ENCODE measurements at places on chromosomes 2 and 18.
A peak's percentile ranks its signal among the peaks of the same experiment; 100 is the strongest.

GRCh38 chr18:23330423-23330822 lies 122.7 kb upstream of the RIOK3 start:
- DNase-seq: no peak

- DNase-seq: no peak
Measured at GRCh38 chr2:57204364-57204763, 842.2 kb upstream of the VRK2 start.

DNA sequence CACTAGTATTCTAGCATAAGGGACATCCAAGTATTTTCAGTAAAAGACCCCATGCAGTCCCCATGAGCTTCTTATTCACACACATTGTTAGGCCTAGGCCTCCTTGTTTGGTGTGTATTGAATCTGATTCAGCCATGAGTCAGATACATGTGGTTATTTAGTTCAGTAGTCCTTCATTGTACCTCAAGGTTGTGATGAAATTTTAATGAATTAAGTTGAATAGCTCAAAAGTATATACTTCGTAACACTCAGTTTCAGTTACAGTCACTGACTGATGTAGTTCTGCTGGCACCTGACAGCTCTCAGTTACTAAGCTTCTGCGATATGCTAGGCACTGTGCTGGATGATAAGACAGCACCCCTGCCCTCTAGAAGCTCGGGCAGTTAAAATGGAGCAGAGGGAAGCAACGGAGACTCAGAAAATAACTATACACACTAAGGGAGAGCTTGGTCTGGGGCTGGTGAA lies 86.4 kb downstream of the XRCC5 start:
- no peak for DNase-seq

DNA sequence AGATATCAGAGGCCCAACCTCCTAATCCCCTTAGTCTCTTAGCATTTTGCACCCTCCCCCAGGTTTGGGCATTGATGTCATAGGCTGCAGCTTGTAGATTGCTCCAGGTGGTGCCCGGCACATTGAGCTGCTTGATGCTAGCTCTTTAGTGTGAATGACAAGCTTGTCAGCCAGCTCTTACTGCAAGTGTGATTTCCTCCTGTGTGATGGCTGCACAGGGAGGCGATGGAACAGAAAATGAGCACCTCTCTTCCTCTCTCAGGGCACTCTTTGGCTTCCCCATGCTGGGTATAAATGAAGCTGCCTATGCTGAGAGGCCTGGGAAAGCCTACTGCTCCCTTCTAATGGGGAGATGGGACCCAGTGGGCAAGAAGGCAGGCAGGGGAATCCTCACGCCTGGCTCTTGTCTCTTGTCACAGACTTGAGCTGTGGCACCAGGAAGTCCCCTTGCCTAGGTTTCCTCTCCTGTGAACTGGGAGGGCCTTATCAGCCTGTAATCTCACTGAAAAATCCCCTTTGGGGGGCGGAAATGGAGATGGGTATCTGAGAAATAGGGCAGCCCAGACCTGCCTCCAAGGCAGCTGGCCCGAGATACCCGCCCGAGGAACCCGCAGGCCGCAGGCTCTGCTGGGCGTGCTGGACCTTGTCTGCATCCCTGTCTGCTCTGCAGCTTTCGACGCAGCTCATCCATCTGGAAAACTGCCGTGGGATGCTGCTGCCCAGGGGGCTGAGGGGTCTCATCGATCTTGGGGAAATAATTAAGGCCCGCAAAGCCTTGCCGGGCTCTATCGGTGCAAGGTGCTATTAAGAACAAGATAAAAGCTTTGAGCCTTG lies 163.5 kb upstream of the CXCR4 start:
- peak; percentile 66 for DNase-seq

GRCh38 chr18:41842886-41843285 lies 112.1 kb upstream of the PIK3C3 start:
- DNase-seq: no peak

- DNase-seq: no peak
Measured at GRCh38 chr2:207223051-207223450, 57.3 kb upstream of the KLF7 start.

- DNase-seq: no peak
Measured at GRCh38 chr2:159094173-159094737, 125.8 kb downstream of the TANC1 start.

DNA sequence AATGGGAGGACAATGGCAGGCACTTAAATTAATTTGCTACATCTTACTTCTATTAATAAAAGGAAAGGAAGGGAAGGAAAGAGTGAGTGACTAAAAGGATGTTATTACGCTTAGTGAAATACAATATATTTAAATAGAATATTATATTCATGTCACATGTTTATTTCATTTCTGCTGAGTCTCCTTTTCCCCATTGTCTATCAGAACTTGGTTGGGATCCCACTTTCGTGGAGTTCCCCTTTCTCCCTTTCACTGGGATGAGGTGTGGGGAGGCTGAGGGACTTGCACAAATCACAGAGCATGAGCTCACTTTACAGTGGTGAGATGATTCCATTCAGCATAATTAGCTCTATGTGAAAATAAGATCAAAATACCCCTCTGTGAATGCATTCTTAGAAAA lies 730.6 kb downstream of the TSN start:
- no peak for DNase-seq

DNA sequence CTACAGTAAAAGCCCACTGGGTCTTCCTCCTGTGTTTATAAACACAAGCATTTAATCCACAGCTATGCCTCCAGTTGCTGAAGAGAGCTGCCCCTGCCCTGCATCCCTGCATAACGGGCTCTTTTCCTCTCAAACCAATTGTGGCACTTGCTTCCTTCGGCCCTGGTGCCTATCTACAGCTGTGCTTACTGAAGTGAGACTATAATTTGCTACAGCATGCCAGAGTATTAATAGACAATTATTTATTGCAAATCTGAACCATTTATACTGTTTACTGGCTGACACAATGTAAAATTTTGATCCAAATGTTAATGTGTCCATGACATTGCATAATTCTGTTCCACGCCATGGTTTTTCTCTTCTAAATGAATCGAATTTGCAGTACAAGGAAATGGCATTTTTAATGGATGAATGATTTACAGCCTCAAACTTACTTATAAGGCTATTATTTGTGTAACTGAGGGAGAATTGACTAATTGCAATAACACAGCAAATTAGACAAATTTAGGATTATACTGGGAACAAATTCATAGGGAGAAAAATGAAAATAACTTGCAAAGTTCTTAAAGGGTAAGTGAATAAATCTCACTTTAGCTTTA lies 457.0 kb upstream of the HNRNPA3 start:
- DNase-seq: no peak

DNA sequence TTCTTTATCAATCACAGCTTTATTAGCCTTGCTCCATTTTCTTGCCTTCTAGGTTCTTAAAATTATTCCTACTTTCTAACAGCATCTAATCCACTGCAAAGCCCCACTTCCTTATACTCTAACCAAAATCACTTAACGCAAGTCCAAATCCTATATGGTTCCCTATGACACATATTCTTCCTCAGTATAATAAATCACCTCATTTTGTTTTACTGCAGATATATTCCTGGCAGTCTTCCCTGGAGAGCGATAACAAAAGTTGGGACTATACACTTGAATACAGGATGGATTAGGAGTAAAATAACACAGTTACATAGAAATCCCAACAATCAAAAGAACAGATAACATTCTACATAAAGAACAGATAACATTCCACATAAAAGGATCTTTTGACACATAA lies 144.8 kb downstream of the ATAD2B start:
- DNase-seq: no peak

GRCh38 chr2:177906041-177906718 lies 166.4 kb downstream of the PDE11A start:
- DNase-seq: peak; percentile 4

DNA sequence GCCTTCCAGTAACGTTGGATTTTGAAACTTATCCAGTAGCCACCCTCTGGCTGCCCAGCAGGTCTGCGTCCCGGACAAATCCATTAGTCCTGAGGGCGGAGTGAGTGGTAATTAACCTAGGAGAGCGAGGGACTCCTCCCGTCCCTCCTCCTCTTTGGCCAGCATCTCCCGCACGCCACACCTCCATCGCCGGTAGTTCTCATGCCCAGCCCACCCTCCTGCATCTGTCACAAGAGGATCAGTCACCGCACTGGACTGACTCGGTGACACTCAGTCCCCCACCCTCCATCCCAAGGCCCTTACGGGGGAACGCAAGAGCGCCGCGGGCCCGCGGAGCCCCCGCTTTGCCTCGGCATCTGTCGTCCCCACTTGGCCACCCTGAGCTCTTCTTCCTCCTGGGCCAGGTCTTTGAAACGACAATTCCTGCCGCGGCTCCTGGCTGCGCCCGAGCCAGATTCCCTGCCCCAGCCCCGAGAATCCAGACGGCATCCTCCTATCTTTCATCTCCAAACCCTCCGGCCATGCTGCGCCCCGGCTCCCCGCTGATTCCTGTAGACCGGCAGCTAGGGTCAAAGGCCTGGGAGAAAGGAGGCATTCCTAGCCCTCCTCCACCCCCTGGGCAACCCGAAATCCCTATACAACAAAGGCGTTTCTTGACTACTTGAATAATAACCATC lies 77.5 kb downstream of the EIF2AK3 start:
- DNase-seq: no peak

DNA sequence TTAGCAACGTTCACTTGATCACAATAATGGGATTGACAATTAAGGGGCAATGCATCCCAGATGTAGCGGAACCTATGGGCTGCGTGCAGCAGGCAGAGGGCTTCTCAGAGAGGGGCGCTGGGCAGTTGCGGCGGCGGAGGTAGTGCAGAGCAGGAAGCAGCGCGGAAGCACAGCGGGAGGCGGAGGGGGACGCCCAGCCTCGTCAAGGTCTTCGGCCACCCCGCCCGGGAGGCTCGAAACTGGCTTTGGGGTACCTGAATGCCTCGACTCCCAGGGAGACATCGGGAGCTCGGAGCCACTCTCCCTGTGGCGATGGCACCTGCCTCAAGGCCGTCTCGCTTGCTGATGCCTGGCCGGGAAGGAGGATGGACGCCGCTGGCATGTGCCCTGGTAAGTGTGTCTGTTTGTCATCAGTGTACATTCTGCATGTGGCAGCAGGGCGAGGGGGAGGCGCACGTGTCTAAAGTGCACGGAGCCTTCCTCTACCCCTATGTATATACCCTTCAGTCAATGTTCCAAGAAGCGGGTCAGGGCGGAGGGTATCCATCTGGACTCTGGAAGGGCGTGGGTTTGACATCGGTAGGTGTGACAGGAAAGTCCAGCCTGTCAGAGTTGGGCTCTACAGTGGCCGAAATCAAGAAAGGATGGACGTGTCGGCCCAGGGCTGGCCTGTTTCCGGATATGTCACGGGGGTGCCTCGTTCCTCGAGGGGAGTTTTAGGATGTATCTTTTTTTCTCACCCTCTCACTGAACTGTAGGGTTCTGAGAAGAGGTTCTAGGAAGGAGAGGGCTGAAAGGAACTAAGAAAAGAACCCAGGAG lies 7.5 kb upstream of the SP9 start:
- DNase-seq: no peak

- DNase-seq: no peak
Measured at GRCh38 chr2:238811293-238811692, 36.6 kb upstream of the TWIST2 start.

- no peak for DNase-seq
Measured at GRCh38 chr2:46806526-46806925, 109.1 kb downstream of the MCFD2 start.

DNA sequence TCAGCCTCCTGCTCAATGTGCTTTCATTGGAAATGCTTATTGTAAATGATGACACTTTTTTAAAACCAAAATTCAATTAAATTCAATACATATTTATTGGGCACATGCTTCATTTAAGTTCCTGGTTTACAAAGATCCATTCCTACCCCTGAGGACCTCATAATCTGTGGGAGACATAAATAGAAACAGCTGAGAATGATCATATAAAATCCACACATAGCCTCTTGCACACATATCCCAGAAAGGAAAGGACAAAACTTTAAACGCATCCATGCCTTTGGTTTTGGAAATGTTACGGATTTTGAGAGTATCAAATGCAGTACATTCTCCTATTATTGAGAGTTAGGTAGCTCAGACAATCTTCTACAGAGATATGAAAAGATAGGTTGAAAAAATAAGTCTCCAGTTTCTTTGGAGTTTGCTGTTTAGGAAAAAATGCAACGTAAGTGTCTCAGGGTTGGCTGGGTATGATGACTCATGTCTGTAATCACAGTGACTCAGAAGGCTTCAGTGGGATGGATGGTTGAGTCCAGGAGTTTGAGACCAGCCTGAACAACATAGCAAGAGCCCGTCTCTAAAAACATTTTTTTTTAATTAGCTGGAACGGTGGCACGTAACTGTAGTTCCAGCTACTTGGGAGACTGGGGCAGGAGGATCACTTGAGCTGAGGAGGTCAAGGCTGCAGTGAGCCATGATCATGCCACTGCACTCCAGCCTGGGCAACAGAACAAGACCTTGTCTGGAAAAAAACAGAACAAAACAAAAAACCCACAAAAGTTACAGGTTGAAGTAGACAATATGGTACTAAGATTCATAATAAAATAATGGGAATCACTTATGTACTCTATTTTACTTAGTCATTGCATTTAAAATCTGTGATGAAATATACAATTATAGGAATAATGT lies 3.9 kb upstream of the PRELID3A start:
- no peak for DNase-seq

- no peak for DNase-seq
Measured at GRCh38 chr2:10305715-10306114, 3.0 kb downstream of the HPCAL1 start.

DNA sequence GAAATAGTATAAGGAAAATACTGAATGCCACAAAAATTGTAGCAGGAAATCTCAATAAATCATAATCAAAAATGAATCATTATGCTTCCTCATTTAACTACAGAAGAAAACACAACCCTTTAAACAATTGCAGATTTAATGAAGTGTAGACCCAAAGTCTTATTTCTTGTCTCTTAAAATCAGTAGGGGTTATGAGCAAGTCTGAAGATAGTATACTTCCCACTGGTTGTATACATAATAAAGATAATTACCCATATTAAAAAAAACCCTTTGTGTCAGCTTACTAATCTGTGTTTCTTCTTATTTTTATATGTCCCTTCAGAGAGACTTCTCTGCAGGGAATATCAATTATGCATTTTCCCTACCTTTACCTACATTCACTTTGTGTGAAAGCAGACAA lies 504.7 kb downstream of the ERBB4 start:
- DNase-seq: no peak

DNA sequence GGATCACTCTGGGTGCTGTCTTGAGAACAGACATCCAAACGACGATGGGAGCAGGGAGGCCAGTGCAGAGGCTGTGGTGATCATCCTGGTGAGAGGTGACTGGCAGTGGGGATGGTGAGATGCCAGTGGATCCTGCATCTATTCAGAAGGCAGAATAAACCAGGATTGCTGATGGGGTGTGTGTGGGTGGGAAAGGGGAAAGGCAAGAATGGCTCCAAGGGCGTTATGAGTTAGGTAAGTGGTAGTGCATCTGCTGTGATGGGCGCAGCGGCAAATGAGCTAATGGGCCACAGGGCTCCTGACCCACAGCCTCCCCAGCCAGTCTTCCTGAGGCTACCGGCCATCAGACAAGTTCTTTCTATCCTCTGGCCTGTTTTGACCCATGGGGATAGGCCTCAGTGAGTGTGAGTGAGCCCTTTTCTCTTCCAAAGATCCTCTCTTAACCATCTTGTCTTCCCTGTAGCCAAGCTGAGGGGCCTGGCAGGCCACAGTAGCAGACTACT lies 29.6 kb downstream of the SERTAD2 start:
- no peak for DNase-seq
